ENCODE measurements at places on chromosomes 16 and 17.

DNA sequence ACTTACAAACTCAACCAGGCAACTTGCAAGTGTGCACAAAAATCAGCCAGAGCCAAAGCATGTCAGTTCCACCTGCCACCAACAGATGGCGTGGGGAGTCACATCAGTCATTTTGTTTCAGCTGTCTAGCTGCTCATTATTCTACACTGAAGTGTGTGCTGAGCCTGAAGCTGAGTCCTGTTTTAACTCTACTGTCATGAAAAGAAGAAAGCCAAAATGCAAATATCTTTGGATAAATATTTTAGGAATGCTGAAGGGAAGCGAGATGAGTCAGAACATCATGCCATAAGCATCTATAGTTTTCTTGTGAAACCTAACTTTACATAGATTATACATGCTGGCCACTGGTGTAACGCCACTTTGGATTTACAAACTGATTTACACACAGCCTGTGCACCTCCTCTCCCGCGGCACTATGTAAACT is 172.6 kb downstream of the CDK5R1 start:
- peak; percentile 81 for DNase-seq

GRCh38 chr16:1199347-1200013 is 25.6 kb downstream of the TPSG1 start:
- DNase-seq = peak; percentile 13

- no peak for DNase-seq
These were observed 1393.3 kb downstream of the CDH8 start for GRCh38 chr16:60642956-60643355.

GRCh38 chr16:87821376-87822107 is 47.8 kb downstream of the SLC7A5 start:
- DNase-seq = no peak

GRCh38 chr17:34195987-34196386 is 59.1 kb upstream of the CCL2 start:
- DNase-seq = no peak

DNA sequence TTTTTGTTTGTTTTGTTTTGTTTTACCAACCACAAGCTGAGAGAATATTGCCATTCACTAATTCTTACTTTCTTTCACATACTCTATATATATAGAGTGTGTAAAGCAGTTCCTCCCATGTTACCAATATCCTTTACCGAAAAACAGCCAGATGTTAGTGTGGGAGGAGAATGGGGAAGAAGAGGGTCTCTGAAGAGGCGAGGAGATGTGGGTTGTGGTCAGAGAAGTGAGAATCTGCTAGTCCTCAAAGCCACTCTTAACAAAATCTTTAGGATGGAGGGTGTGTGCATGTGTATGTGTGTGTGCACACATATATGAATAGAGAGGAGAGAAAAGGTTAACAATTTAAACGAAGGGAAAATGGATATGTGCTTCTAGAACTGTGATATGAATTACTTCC is 80.6 kb downstream of the TUBD1 start:
- DNase-seq = no peak

- peak; percentile 61 for DNase-seq
These were observed 21.2 kb upstream of the LGALS9 start for GRCh38 chr17:27609611-27610303.

- no peak for DNase-seq
These were observed 5.4 kb upstream of the PRR35 start for GRCh38 chr16:554640-555365.

- DNase-seq = no peak
These were observed 11.5 kb upstream of the CLEC18C start for GRCh38 chr16:70162041-70162451.

GRCh38 chr16:77250400-77250799 is 51.2 kb downstream of the SYCE1L start:
- no peak for DNase-seq

DNA sequence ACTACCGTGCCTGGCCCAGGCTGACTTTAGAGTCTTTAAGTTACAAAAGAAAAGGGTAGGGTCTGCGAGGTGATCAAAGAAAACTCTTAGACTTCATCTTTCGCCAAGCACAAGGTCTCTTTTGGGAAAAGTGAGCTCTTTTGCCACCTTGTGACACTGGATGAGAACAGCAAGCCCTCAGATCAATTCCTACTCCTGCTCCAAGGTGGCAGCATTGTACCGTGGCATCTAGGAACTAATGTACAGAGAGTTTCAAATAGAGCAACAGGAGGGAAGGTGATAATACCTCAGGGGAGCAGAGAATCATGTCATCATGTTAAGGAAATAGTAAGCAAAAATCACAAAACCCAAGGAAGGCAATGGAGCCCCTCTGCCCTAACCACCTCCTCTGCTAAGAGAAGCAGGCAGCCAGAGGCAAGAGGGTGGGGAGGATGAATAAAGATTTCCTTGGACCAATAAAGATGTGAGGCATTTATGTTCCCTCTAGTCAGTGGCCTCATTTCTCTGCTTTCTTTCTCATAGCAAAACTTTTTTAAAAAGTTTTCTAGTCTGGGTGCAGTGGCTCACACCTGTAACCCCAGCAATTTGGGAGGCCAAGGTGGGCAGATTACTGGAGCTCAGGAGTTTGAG is 2.1 kb upstream of the C17orf78 start:
- DNase-seq = peak; percentile 91
